ENCODE measurements at places on chromosomes 16 and 17.
A peak's percentile ranks its signal among the peaks of the same experiment; 100 is the strongest.

DNA sequence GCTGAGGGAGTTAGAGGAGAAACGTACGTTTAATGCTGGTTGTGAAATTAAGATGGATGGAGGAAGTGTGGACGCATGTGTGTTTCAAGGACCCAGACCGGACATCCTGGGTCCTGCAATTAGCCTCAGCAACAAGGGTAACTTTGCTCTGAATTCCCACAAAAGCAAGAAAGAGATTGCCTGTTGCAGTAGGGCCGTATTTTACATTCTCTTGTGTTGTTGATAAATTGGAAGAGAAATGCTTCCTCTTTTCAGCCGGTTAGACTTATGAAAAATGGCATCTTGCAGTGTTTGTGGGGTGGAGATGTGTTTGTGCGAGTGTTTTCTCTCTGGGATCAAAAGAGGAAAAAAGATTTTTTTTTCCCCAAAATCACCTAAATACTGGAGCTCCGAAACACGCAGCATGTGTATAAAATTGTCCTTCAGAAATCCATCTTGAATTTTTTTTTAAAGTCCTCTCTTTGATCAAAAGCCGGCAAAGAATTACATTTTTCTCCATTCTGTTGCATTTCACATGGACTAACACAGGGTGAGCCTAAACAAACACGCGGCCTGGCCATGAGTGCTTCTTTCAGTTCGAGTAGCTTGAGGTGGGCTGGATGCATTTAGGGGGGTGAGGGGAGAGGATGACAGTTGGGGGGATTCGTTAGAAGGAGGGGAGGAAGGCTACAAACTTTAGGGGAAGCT lies 251.6 kb downstream of the C16orf95 start:
- no peak for DNase-seq

DNA sequence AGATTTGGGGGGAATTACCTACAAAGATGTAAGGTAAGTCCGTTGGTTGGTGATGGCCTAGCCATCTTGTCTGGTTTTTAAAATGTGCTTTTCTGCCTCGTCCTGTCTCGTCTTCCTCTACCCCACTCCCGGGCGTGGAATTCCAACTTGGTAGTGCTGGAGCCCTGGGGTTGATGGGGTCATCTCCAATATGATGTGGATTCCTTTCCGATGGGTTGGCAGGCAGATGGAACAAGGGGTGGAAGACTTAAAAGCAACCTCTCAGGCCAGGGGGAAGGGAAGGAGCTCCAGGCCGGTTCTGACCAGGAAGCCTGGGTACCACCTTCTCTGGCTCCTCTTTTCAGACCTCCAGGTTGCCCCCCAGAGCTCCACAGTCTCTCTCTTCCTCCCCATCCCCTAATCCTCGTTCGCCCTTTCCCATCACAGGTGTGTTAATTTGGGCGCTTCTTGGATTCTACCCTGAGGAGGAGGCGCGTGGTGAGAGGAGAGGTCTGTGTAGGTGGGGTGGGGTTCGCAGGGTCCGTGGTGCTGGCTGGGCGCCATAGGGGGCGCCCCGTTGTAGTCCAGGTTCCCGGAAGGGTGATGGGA lies 5.1 kb upstream of the HOXB2 start:
- no peak for DNase-seq

DNA sequence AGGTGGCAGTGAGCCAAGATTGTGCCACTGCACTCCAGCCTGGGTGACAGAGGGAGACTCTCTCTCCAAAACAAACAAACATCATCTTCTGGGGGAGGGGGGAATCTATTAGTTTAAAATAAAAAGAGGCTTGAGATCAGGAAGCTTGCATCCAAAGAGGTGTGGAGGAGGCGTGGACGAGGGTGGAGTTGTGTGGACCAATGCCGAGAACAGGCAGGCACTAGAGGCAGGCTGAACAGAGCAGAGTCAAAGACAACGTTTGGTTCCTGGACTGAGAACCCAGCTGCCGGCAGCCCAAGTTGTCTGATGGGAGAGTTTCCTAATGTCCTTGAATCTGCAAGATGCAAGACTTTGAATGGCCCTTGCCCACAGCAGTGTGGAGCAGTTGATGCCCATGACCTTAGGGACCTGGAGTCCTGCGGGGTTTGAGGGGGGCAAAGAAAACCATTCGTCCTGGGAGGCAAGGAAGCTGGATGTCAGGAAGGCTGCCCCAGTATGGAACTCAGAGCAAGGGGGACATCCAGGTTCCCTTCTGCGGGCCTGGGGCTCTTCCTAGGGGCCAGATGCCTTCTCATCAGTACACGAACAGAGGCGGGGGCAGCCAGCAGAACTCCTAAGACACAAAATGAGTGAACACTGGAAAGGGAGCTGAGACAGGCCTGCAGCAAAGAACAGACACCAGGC lies 9.2 kb downstream of the TBC1D16 start:
- DNase-seq, result no peak

DNA sequence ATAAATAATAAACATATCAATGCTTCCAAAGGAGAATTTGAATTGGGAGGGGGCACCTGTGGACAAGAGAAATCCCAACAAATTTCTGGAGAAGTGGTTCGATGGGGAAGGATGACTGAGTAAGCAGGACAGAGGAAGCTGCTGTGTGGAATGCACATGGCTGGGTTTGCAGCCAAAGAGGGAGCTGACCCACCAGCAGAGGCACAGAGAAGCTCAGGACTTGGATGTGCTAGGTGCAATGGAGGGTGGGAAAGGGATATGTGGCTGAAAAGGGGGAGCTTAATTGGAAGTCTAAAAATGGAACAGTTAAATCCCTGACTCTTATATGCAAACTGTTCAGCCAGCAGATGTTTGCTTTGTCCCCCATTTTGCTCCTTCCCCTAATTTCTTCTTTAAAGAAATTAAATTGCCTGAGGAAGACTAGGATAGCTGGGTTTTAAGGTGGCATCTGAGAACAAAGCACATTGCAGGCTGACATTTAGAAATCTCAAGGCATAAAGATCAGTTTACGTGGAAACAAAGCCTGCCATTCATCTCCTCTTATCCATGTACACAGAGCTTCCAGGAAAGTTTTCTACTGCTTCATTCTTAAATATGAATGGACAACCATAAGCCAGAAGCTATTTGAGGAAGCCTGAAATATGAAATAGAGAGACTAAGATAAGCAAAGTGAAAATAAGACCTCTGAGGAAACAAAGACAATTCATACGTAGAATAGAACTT lies 23.0 kb upstream of the TNS4 start:
- DNase-seq, result no peak

GRCh38 chr17:62309396-62309795 lies 71.0 kb upstream of the EFCAB3 start:
- DNase-seq, result no peak

DNA sequence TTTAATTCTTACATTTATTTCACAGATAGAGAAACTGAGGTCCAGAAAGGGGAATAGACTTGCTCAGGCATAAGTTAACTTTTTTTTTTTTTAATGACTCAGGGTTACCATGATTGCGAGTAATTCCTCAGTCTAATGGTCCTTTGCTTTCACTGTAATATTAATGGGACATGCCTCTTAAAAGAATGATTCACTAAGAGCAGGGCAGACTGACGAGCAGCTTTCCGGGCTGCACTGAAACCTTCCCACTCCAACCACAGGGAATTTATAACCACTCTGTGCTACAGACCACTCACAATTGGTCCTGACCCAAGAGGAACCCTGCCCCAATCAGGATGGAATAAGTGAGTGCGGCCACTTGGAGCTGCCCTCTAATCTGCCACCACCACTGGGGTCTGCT lies 5.7 kb downstream of the HOXB2 start:
- DNase-seq, result no peak

DNA sequence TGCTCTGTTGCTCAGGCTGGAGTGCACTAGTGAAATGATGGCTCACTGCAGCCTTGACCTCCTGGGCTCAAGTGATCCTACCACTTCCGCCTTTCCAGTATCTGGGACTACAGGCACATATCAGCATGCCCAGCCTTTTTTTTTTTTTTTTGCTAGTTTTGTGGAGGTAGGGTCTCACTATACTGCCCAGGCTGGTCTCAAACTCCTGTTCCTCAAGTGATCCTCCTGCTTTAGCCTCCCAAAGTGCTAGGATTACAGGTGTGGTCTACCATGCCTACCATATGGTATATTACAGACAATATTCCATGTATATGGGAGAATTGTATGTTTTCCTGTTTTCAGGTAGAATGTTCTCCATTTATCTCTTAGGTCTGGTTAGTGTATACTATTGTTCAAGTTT lies 12.3 kb upstream of the ATF7IP2 start:
- no peak for DNase-seq

- DNase-seq, result peak; percentile 94
These were observed 5.4 kb upstream of the ZNF213 start for GRCh38 chr16:3129137-3130131.

- no peak for DNase-seq
These were observed 37.7 kb downstream of the PLD6 start for GRCh38 chr17:17168401-17168800.

- no peak for DNase-seq
These were observed 70.5 kb downstream of the MPRIP start for GRCh38 chr17:17112628-17113200.

GRCh38 chr17:17739388-17740066 lies 58.3 kb downstream of the RAI1 start:
- DNase-seq, result no peak

GRCh38 chr17:57505841-57506773 lies 239.0 kb downstream of the CCDC182 start:
- DNase-seq, result no peak

- DNase-seq, result no peak
These were observed 163.3 kb downstream of the PRKCA start for GRCh38 chr17:66465701-66466100.
